ENCODE measurements at places on chromosomes 4 and X. TPM values are rescaled to one million over a fixed set of nuclear protein-coding genes. Genes with fewer than 3 reads are reported as not detected.

- no peaks in the 10 kb centered on the region for H3K27me3 ChIP-seq
- DNase-seq, result no peak
- H3K27ac ChIP-seq, result no peak overlapping the region
- no peak overlapping the region for H3K4me3 ChIP-seq
- no peaks in the 10 kb centered on the region for H3K36me3 ChIP-seq
- H3K4me1 ChIP-seq, result no peaks in the 10 kb centered on the region
Observed at GRCh38 chr4:70190579-70190978, 4.9 kb upstream of the ODAM start.

- no peaks in the 10 kb centered on the region for H3K27me3 ChIP-seq
- no peak overlapping the region for H3K27ac ChIP-seq
- H3K4me1 ChIP-seq, result no peaks in the 10 kb centered on the region
- no peaks in the 10 kb centered on the region for H3K36me3 ChIP-seq
- H3K4me3 ChIP-seq, result peak overlapping the region; percentile 46
- DNase-seq, result no peak
Observed at GRCh38 chrX:20352504-20352903, 85.8 kb upstream of the RPS6KA3 start.

- DNase-seq, result no peak
- H3K27ac ChIP-seq, result no peak overlapping the region
- H3K4me3 ChIP-seq, result no peak overlapping the region
- no peaks in the 10 kb centered on the region for H3K36me3 ChIP-seq
- H3K27me3 ChIP-seq, result peaks cover 3% of the 10 kb centered on the region
- no peaks in the 10 kb centered on the region for H3K4me1 ChIP-seq
Observed at GRCh38 chr4:185640811-185641675, 105.7 kb upstream of the PDLIM3 start.

GRCh38 chr4:32032136-32032672 lies 1312.0 kb downstream of the PCDH7 start:
- no peak overlapping the region for H3K4me3 ChIP-seq
- no peaks in the 10 kb centered on the region for H3K36me3 ChIP-seq
- no peak for DNase-seq
- H3K27me3 ChIP-seq, result no peaks in the 10 kb centered on the region
- H3K27ac ChIP-seq, result no peak overlapping the region

- no peaks in the 10 kb centered on the region for H3K27me3 ChIP-seq
- H3K36me3 ChIP-seq, result no peaks in the 10 kb centered on the region
- H3K4me3 ChIP-seq, result no peak overlapping the region
- no peak overlapping the region for H3K27ac ChIP-seq
Observed at GRCh38 chr4:79141530-79141929, 184.3 kb downstream of the NAA11 start.

- no peak overlapping the region for H3K27ac ChIP-seq
- H3K27me3 ChIP-seq, result no peaks in the 10 kb centered on the region
- no peaks in the 10 kb centered on the region for H3K36me3 ChIP-seq
- no peak overlapping the region for H3K4me3 ChIP-seq
- DNase-seq, result no peak
Observed at GRCh38 chrX:12013211-12013618, 125.1 kb upstream of the FRMPD4 start.

DNA sequence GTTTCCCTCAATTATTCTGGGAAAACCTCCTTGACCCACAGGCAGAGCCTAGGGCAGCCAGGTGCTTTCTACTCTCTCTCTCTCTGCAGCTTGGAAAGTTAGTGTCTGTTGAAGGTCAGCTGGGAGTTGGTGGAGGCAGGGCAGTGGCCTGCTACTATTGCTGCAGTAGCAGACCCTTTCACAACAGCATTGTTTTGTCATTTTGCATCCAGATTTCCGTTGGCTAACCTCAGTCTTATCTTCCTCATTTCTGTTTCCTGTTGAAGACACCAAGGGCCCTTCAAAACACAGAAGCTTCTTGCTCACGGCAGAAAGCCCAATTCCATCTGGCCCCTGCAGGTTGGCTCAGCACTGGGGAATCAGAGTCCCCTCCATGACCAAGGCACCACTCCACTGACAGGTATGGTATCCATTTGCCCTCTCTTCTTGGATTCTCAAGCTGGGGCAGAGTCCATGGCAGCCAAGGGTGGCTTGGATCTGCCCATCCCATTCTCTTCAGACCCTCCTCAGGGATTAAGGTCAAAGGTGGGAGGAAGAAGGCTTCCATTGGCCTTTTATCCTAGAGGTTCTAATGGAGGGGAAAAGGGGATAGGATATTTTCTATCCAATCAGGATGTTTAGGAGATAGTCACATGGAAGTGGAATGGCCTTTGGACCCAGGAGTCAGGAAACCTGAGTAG lies 24.6 kb downstream of the VSIG4 start:
- DNase-seq, result peak; percentile 63
- no peaks in the 10 kb centered on the region for H3K36me3 ChIP-seq
- H3K4me3 ChIP-seq, result peak overlapping the region; percentile 41
- peaks cover 17% of the 10 kb centered on the region for H3K4me1 ChIP-seq
- H3K27ac ChIP-seq, result no peak overlapping the region
- H3K27me3 ChIP-seq, result no peaks in the 10 kb centered on the region

DNA sequence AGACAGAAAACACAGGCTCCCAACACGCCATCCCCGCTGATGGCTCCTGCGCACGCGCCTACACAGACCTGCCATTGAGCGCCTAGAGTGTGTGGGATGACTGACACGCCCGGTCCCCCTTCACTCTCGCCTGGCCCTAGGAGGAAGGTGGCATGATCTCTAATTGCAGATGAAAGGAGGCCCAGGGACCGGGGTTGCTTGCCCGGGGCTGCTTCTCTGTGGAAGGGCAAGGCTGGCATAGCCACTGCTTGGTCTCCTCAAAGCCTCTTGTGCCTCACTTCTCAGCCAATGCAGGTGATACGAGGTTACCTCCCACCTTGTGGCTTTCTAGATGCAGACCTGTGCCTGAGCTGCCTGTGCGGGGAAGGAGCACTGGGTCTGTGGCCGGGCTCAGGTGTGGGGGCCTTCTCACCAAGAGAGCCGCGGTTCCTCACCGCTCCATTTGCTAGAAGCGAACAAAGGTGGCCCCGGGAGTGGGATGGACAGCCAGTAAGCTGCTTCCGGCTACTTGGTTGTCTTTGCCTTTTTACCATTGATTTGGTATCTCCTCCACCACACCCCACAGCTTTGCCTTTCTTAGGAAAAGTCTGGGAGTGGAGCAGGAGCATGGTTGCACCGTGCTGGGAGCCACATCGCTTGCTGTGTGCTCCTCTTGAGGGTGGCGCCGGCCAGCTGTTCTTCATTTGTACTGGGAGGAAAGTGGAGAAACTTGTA lies 47.0 kb downstream of the TBC1D14 start:
- H3K4me1 ChIP-seq, result peaks cover 14% of the 10 kb centered on the region
- peaks cover 5% of the 10 kb centered on the region for H3K36me3 ChIP-seq
- H3K27me3 ChIP-seq, result no peaks in the 10 kb centered on the region
- no peak overlapping the region for H3K27ac ChIP-seq
- no peak overlapping the region for H3K4me3 ChIP-seq
- DNase-seq, result no peak

- H3K4me3 ChIP-seq, result peak overlapping the region; percentile 55
- no peak overlapping the region for H3K27ac ChIP-seq
- H3K27me3 ChIP-seq, result no peaks in the 10 kb centered on the region
- no peak for DNase-seq
- peaks cover 5% of the 10 kb centered on the region for H3K4me1 ChIP-seq
Observed at GRCh38 chrX:78140206-78140605, 756 bp upstream of the TAF9B start.

DCAF16 gene
- 82.3 TPM for total RNA-seq

DNA sequence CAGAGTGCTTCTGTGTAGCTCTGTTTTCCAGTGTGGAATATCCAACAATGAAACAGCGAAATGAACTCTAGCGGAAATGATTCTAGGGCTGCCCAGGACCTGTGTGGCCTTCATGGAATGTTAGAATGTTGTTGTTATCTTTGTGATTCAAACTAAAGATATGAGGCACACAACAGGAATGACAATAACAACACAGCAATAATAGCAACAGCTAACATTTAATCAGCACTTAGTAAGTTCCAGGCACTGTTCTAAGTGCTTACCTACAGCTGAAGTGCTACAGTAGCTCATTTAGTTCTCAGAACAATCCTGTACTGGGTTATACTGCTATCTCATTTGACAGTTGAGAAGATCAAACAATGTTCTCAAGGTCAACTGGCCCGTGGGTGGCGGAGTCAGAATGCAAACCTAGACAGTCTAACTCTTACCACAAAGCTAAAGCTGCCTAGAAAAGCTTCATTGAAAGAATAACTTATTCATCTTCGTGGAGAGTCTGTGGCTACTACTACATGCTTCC lies 63.7 kb downstream of the MAML3 start:
- H3K4me1 ChIP-seq, result peaks cover 8% of the 10 kb centered on the region
- H3K27ac ChIP-seq, result no peak overlapping the region
- no peak overlapping the region for H3K4me3 ChIP-seq
- H3K36me3 ChIP-seq, result no peaks in the 10 kb centered on the region
- no peak for DNase-seq
- no peaks in the 10 kb centered on the region for H3K27me3 ChIP-seq

SYN1 gene
- total RNA-seq, result not detected

CACNA1F gene
- 0.69 TPM for total RNA-seq

DNA sequence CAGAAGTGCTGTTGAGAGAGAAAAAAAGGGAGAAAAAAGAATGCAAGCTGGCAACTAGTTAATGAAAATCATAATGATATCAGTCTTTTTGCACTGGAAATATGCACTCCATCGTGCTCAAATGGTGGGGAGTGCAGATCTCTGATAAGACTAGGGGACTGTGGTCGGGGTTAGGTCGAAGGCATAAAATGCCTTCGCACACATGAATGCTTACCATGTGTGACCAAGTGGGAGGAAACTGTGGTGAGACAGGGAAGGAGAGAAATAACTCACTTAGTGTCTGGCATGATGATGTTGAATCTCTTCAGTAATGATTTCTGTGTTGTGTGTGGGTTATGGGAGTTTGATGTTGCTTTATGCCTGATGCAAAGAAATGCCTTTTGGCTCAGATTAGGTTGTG lies 358.9 kb downstream of the FBXO8 start:
- H3K4me3 ChIP-seq, result no peak overlapping the region
- H3K4me1 ChIP-seq, result no peaks in the 10 kb centered on the region

MXRA5 gene
- total RNA-seq, result not detected

HS3ST1 gene
- not detected for total RNA-seq

GRCh38 chr4:76989391-76990061 lies 40.0 kb downstream of the SEPTIN11 start:
- H3K27me3 ChIP-seq, result no peaks in the 10 kb centered on the region
- peaks cover 56% of the 10 kb centered on the region for H3K4me1 ChIP-seq
- H3K4me3 ChIP-seq, result peak overlapping the region; percentile 78
- H3K36me3 ChIP-seq, result no peaks in the 10 kb centered on the region

DNA sequence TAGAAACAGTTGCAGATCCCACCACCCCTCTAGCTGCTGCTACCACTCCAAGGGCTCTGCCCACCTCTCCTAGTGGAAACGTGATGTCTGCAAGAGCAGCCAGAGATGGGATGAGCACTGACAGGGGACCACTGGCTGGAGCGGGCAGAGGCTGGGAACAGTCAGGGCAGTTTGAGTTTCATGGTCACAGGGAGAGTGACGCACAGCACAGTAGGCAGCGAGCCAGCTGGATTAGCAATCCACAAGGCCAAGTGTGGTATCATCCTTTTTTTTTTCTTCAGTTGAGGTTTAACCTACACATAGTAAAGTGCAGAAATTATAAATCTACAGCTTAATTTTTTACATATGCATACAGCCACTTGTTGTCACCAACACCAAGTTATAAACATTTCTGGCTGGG lies 6.4 kb upstream of the SCML2 start:
- H3K4me3 ChIP-seq, result no peak overlapping the region
- DNase-seq, result no peak
- H3K4me1 ChIP-seq, result no peaks in the 10 kb centered on the region

GRCh38 chr4:76753814-76754213 lies 144.1 kb downstream of the SOWAHB start:
- H3K36me3 ChIP-seq, result no peaks in the 10 kb centered on the region
- no peak for DNase-seq
- H3K27ac ChIP-seq, result no peak overlapping the region
- peaks cover 17% of the 10 kb centered on the region for H3K27me3 ChIP-seq

DNA sequence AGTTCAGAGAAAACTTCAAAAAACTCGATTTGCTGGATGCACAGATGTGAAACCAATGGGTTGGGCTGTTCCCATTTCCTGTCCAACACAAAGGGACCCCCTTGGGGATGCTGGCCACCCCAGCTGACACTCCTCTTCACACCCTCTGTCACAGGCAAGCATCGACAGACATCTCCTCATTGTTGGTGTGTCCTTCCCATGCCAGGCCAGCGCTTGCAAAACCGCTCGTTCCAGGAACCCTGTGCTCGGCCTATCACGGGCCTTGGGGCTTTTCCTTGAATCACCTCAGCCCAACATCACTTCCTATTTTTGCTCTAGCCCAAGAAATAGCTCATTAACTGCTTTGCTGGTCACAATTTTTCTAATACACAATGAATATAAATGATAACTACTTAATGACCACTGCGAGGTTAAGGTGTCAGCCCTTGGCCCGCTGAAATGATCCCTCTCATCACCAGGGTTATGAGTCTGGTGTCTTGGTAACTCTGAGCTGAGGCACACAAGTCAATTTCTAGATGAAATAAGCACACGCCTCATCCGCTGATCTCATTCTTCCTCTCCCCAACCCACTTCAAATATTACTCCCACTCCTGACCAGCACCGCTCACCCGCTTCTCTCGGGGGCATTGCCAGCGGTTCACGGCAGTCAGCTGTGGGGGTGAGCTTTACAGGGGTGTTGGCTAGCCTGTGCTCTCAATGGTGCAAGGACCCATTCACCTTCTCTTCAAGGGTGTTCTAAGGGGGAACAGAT lies 32.3 kb downstream of the BCOR start:
- H3K4me3 ChIP-seq, result no peak overlapping the region
- DNase-seq, result peak; percentile 55
- no peaks in the 10 kb centered on the region for H3K27me3 ChIP-seq

- no peaks in the 10 kb centered on the region for H3K27me3 ChIP-seq
- no peaks in the 10 kb centered on the region for H3K36me3 ChIP-seq
- no peak overlapping the region for H3K4me3 ChIP-seq
Observed at GRCh38 chr4:119666653-119667091, 38.1 kb upstream of the PDE5A start.

GRCh38 chrX:140715787-140716186 lies 6.2 kb downstream of the LINC00632 start:
- no peak overlapping the region for H3K4me3 ChIP-seq
- DNase-seq, result no peak
- no peak overlapping the region for H3K27ac ChIP-seq
- no peaks in the 10 kb centered on the region for H3K36me3 ChIP-seq
- no peaks in the 10 kb centered on the region for H3K27me3 ChIP-seq

- H3K36me3 ChIP-seq, result no peaks in the 10 kb centered on the region
- no peaks in the 10 kb centered on the region for H3K27me3 ChIP-seq
- no peak overlapping the region for H3K27ac ChIP-seq
- no peaks in the 10 kb centered on the region for H3K4me1 ChIP-seq
- no peak for DNase-seq
Observed at GRCh38 chr4:89489338-89489771, 181.8 kb upstream of the GPRIN3 start.

SPATA4 gene
- not detected for total RNA-seq

- peaks cover 30% of the 10 kb centered on the region for H3K4me1 ChIP-seq
- no peaks in the 10 kb centered on the region for H3K36me3 ChIP-seq
- no peaks in the 10 kb centered on the region for H3K27me3 ChIP-seq
- H3K27ac ChIP-seq, result no peak overlapping the region
- peak overlapping the region; percentile 50 for H3K4me3 ChIP-seq
Observed at GRCh38 chr4:98522636-98523395, 135.6 kb downstream of the TSPAN5 start.
